Naive thymus-derived CD8-positive, alpha-beta T cell (primary cell): ENCODE measurements at places on chromosomes 5 and 9. TPM values are rescaled to one million over a fixed set of nuclear protein-coding genes. Genes with fewer than 3 reads are reported as not detected.
A peak's percentile ranks its signal among the peaks of the same experiment; 100 is the strongest.

GRCh38 chr9:77896938-77897667 lies 134.5 kb downstream of the GNAQ start:
- no peak for DNase-seq

Gene PHF19
- 11.8 TPM for polyA plus RNA-seq

Gene ZNF879
- 3.3 TPM for polyA plus RNA-seq

- DNase-seq, result no peak
These were observed 5.1 kb downstream of the RCL1 start for GRCh38 chr9:4797854-4798150.

DNA sequence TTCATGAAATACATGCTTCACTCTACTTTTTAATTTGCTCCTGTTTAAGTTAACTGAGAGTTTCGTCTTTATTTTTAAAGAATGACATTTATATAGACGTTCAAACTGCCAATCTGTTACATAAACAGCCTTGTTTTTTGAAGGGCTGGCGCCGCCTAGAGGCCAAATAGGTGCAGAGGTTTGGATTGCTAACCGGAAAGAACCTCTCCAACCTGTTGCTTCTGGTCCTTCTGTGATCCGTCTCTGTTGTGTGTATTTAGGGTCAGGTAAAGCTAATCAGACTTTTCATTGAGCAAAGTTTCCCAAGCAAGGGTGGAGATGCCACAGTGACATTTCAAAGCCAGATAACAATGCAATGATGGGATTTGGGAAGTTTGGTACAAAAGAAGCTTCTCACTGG lies 39.5 kb upstream of the GLIS3 start:
- peak; percentile 69 for DNase-seq

GRCh38 chr5:173496129-173496882 lies 120.1 kb downstream of the BOD1 start:
- DNase-seq, result no peak
